ENCODE measurements at places on chromosomes 16 and 17.

- no peak for DNase-seq
These were observed 38.1 kb downstream of the ANKRD11 start for GRCh38 chr16:89452241-89452640.

DNA sequence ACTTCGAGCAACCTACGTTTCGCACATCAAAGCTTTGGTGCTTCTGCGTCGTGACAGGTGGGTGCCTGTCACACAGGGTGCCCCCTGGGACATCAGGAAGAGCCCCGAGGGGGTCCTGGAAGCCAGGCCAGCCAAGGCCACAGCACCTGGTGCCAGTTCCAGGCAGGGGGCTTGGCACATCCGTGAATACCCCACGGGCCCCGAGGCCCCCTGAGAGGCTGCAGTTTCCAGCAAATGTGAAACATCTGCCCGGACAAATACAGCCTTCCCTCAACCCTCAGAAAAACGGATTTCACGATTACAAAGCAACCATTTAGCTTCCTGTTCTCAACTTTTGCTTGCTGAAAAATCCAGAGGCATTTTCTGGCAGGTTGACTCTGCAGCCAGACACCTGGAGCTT is 109.3 kb upstream of the METRNL start:
- DNase-seq = no peak

GRCh38 chr17:38598536-38598935 is 7.2 kb downstream of the SRCIN1 start:
- DNase-seq = peak; percentile 34

DNA sequence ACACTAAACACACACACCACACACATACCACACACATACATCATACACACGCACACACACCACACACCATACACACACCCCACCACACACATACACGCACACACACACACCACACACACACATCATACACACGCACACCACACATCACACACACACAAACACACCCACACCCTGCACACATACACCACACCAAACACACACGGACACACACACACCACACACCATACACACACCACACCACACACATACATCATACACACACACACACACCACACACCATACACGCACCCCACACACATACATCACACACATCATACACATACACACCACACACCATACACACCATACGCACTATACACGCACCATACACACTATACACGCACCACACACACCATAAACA is 3.7 kb upstream of the SOX8 start:
- DNase-seq = no peak

GRCh38 chr17:68125111-68125870 is 89.8 kb downstream of the KPNA2 start:
- DNase-seq = no peak

- DNase-seq = no peak
These were observed 93.9 kb downstream of the YPEL2 start for GRCh38 chr17:59425085-59425931.

GRCh38 chr17:79931817-79932309 is 92.6 kb upstream of the CBX4 start:
- no peak for DNase-seq

- DNase-seq = no peak
These were observed 211.7 kb upstream of the CDH5 start for GRCh38 chr16:66154801-66155200.

- no peak for DNase-seq
These were observed 2.7 kb downstream of the LDAF1 start for GRCh38 chr16:21161211-21161610.

GRCh38 chr17:16199093-16199492 is 16.2 kb downstream of the NCOR1 start:
- peak; percentile 30 for DNase-seq

DNA sequence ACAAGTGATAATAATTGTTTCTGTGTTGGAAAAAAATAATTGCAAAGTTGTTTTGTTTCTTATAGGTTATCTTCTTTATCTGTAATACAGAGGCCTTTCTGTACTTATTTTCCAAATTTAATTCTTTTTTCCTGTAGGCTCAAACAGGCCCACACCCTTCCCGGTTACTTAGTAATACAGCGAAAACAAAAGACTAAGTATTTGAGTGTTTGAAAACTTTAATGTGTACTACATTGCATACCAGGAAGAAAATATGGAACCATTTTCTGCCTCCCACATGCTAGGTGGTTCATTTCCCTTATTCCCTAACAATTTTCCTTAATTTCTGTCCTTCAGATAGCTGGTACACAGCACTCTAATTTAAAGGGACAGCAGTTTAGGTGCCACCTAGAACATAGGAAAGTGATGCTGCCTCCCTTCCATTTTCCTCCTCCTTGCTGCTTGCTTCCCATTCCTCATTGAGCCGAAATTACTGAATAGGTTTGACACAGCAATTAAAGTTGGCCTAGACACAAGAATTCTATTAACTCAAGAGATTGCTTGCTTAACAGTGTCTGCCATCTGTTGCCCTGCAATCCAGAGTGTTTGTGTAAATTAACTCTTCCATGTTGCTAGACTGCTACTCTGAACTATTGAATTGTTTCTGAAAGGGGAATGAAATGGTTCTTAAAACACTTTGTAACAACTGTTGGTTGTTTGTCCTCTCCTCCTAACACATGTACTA is 24.2 kb downstream of the CYB5B start:
- DNase-seq = no peak

- no peak for DNase-seq
These were observed 79.8 kb upstream of the TBC1D3K start for GRCh38 chr17:37844158-37844976.

DNA sequence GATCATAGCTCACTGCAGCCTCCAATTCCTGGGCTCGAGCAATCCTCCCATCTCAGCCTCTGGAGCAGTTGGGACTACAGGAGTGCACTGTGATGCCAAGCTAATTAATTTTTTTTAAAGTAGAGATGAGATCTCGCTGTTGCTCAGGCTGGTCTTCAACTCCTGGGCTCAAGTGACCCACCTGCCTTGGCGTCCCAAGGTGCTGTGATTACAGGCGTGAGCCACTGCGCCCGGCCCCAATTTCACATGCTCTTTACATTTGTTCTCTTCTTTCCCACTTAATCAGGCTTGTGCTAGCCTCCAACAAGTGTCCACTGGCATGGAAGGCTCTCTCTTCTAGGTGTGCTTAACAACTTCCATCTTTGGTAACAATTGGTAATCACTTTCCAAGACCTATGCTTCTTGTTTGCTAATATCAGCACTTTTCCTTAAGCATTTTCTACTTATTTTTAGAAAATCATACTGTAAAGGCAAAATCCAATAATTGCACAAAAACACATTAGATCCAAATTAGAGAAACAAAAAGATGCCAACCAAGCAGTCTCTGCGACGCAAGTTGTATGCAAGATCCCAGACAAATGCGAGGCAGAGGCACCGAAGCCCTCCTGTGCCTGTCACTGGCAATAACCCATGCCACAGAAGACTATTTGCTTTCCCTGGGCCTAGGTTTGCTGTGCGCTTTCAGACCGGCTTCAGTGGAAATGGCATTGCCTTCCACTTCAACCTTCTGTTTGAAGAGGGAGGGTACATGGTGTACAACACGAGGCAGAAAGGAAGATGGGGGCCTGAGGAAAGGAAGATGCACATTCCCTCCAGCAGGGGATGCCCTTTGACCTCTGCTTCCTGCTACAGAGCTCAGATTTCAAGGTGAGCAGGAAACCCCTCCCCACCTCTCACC is 52.6 kb downstream of the NOS2 start:
- no peak for DNase-seq

DNA sequence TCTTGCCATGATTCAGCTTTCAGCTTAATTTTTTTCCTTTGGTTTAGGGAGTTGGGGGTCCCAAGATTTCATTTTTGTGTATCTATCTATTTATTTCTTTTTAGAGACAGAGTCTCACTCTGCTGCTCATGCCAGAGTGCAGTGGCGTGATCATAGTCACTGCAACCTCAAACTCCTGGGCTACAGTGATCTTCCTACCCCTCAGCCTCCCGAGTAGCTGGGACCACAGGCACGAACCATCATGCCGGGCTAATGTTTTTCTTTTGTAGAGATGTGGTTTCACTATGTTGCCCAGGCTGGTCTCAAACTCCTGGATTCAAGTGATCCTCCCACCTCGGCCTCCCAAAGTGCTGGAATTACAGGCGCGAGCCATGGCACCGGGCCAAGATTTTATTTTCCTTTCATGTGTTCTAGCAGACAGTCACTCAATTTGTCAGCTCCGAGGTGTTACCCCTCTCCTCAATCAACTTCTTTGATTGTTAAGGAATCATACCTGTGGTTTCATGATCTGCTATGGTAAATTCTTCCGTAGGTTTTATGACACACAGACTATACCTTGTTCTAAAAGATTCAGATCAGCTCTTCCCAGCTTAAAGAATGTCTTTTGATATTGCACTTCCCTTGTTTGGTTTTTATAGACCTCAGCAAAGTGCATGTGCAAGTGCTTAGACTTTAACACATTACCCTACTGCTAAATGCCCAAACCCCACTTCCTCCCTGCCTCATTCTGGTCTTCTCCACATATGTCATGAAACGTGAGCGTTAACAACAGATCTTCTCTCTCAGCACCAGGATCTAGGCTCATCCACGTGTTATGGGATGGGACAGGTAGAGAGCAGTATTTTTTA is 13.0 kb downstream of the UNC45B start:
- DNase-seq = no peak

GRCh38 chr16:17067882-17068281 is 402.9 kb downstream of the XYLT1 start:
- DNase-seq = no peak

- DNase-seq = peak; percentile 50
These were observed 12.5 kb downstream of the SLC16A3 start for GRCh38 chr17:82241183-82241925.

DNA sequence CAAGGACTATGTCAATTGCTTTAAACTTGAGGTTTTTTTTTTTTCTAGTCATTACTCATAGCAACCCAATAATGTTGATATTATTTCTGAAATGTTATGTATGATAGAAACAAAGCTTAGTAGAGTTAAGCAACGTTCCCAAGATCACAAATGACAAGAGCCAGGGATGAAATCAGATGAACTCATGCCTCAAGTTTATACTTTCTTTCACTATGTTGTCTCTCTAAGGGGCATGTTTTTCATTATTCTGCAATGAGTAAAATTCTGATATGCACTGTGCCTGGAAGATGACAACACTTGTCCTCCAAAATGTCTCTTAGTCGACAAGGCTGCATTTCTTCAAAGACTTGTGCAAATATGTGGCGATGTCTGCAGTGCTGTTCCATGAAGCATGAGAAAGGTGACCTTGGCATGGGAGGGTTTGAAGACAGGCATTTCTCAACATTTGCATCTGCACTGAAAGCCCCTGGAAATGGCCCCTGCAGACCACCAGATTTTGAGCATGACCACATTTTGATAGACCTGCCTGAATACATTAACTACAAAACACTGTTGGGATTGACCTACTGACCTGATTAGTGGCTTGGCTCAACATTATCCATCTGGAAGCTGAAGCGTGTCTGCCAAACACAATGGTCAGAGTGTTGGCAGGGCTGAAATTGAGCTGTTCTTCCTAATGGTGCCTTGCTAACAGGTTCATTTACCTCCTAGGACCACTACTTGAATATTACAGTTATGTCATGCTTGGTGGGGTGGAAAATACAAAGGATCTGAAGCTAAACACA is 1027.5 kb downstream of the CDH11 start:
- DNase-seq = no peak

GRCh38 chr16:89443727-89444084 is 46.7 kb downstream of the ANKRD11 start:
- DNase-seq = no peak

- DNase-seq = no peak
These were observed 121.9 kb downstream of the CDYL2 start for GRCh38 chr16:80682421-80683070.

DNA sequence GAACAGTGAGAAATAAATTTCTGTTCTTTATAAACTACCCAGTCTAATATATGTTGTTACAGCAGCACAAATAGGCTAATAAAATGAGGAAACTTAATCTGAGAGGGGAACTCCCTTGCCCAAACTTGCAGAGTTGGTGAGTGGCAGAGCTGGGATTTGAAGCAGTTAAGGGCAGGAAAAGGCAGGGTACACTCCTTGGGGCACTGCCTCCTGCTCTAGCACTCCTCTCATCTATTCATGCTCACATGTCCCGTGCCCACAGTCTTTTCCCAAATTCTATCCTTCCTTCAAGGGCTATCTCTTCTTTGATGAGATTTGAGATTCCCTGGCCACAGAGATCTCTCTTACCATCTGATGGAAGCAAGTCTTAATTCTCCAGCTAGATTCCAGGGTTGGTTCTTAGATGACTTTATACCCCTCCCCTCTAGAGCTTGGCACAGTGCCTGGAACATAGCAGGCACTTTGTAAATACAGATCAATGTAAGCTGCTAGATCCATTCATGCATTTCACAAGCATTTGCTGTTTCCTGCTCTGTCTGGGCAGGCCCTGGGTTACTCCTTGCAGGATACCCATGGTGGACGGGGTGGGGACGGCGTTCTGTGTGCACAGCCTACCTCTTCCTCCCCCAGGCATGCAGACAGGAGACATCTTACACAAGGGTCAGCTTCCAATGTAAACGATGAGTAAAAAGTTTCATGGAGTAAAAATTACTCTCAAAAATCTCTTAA is 39.2 kb upstream of the ABCC12 start:
- DNase-seq = no peak

DNA sequence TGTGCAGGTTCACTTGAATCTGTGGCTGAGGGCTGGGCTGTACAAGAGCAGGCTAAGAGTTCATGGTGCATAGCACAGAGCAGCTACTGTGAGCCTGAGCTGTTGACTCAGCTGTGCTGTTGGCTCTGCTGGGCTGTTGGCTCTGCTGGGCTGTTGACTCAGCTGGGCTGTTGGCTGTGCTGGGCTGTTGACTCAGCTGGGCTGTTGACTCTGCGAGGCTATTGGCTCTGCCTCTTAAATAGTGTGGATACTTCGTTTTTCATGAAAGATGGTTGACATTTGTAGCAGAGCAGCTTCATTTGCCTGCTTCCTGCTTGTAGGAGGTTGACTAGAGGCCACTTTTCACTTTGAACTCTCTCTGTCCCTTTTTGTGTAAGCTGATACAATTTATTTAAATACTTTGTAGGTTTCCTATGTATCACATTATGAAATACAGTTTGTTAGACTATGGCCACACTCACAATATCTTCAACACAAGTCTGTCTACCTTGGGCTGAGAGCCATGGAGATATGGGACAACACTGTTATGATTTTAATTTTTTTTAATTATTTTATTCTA is 40.3 kb upstream of the CCNF start:
- DNase-seq = no peak

DNA sequence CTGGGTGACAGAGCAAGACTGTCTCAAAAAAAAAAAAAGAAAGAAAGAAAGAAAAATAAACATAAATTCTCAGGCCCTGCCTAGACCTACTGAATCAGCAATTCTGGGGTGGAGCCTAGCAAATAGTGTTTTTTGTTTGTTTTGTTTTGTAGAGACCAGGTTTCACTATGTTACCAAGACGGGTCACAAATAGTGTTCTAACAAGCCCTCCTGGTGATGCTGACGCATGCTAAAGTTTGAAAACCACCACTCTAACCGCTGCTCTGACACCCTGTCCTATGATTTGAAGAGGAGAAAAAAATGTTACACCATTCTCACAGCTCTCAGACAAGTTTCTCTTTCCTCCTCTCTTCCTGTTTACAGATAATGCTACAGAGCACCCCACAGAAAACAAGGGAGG is 1.5 kb downstream of the MRPL10 start:
- no peak for DNase-seq

GRCh38 chr16:60727851-60728250 is 1308.4 kb downstream of the CDH8 start:
- DNase-seq = no peak
